ENCODE measurements at places on chromosomes 2 and 18.

DNA sequence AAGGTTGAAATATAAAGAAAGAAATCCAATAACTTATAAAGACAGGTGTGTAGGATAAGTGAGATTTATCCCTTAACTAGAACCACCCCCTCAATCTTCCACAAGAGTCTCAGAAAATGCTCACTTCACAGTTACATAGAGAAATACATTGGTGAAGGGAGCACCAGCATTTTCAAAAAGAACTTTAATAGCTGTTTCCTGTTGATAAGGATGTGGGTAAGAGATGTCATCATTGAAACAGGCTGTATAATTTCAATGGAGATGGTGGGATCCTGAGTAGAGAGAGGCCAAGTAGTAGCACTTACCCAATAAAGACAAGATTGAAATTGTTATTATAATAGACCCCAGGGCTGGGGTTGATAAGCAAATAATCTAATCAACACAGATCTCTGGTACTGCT lies 162.2 kb upstream of the TACR1 start:
- DNase-seq = no peak

DNA sequence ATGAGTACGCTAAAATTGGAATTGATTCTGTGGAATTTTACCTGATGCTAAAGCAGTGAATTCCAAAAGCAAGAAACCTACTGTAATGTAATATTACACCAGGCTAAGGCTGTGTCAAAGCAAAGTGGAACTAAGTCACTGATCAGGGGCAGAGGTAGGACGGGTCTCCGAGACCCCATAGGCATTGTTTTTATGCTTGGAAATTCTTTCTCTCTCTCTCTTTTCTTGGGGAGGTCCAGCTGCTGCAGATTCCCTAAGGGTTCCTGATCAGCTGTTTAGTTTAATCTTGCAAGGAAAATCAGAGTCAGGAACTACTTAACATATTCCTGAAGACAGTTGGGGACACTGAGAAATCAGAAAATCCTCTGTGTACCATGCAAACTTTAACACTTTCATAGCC lies 220.2 kb downstream of the SRBD1 start:
- DNase-seq = no peak

DNA sequence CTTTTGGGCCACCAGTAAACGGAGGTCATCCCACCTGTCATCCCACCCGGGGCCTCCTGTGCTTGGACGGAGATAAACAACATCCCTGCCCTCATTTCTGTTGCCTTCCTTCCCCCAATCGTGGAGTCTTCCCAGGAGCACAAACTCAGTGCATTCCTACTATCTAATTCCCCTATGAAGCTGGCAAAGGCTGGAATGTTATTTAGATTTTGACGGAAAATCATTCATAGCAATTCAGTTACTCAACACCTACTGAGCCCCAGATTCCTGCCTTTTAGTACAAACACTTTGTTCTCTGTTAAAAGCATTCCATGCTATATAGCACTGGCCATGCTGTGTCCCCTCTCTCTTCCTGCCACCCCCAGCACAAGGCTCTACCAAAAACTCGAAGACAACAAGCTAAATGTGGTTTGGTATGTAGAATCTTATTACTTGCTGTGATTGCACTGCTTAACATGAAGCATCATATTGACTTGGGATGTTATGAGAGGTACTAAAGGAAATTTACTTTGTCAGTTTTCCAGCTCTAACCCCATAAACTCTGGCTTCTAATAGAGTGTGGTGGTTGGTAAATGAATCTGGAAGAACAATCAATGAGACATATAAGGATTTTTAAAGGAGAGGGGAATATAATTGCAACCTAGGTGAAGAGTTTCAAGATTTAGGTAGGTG lies 32.3 kb upstream of the IMPA2 start:
- DNase-seq = no peak

DNA sequence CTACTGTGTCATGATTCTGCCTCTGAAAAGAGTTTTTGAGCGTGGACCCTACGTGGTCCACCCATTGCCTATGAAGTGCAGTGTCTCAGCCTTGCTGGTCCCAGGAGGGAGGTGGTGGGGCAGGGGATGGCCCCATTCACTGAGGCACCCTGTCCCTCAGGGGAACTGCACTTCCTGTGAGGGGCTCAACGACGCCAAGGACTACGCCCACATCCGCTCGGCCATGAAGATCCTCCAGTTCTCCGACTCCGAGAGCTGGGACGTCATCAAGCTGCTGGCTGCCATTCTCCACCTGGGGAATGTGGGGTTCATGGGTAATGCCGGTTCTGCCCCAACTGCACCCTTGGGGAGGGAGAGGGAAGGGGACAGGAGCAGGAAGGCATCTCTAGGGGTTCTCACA lies 42.5 kb downstream of the MYO7B start:
- DNase-seq = no peak

DNA sequence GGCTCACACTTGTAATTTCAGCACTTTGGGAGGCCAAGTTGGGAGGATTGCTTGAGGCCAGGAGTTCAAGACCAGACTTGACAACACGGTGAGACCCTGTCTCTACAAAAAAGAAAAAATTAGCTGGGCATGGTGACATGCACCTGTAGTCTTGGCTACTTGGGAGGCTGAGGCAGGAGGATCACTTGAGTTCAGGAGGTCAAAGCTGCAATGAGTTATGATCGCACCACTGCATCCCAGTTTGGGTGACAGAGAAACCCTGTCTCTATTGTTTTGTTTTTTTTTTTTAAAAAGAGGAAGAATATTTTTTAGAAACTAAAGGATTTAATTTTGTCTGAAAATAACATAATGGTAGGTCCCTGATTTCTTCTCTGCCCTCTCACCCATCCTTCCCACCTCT lies 79.4 kb upstream of the TMEM200C start:
- no peak for DNase-seq

GRCh38 chr18:75475228-75475627 lies 47.7 kb upstream of the SMIM21 start:
- DNase-seq = no peak

DNA sequence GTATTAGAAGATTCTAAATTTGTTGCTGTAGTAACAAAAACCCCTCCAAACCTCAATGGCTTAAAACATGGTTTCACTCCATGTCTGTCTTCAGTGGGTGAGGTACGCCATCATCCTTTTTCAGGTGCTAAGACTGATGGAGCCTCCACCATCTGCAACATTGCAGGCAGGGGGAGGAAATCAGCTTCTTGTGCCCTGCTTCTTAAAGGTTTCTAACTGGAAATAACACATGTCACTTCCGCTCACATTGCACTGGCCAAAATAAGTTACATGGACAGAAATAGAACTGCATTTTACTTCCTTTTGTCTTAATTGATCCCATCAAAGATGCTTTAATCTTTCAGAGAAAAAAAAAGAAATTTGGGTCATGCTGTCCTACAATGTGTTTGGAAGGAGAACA lies 94.1 kb downstream of the GALNT3 start:
- no peak for DNase-seq

DNA sequence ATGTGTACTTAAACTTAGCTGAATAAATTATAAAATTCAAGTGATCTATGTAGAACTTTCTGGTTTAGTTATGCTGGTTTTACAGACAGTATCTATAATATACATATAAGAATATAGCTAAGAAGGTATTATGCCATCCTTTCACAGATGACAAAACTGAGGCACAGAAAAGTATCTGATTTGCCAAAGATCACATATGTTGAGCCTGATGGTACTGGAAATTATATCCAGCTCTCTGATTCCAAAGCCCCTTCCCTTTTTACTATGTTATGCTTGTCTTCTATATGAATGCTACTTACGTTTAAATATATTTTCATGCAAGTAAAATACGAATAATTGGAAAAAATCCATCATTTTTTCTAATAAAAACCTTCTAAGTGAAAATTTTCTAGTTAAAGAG lies 1631.3 kb downstream of the DPP10 start:
- DNase-seq = no peak

DNA sequence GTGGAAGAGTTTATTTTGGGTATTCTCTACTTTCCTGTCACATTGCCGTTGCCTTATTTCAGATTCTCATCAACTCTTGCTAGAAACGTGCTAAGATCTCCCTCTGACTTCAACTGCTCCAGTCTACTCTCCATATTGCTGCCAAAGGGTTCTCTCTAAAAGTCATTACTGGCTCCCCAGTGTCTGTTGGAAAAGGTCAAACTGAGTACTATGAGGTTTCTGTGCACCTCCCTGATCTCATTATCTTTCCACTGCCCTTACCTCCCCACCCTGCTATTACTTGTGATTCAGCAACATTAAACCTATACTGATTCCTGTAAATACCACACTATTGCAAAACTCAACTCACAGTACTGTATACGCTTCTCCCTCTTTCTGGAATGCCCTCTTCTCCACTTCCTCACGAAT lies 1.9 kb upstream of the KRCC1 start:
- no peak for DNase-seq

DNA sequence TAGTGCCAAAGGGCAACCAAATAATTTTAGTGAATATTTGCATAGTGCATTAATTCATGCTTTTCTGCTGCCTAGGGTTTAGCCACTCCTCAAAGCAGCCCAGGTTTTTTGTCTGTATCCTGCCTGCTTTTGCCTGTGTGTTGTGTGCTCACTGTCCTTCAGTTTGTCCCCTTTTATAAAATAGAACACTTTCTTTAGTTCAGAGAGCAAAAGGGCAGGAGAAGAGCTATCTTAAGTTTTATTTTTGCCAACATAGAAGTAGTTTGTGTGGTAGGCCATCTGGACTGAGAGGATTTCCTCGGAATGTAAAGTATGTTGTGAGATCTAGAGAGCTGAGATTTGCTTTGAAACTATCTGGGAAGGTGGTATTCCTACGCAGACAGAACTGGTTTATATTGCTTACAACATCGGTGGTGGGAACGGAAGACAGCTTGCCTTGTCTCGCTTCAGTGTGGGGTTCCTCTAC lies 64.9 kb downstream of the EML4 start:
- DNase-seq = no peak

DNA sequence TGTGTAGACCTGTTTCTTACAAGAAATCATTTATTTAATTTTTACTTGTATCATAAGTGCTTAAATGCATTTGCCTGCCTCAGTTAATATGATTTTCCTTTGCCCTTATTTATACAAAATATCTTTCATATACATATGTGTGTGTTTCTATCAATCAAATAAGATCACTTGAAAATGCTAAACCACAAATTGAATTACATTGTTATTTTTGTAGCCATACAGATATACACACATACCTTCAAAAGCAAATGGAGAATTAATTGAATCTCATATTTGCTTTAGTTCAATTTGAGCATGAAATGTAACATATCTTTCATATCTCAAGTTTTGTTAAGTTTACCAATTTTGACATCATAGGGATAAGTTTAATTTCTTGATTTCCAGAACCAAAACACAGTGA lies 755.8 kb upstream of the PIK3C3 start:
- DNase-seq = no peak

DNA sequence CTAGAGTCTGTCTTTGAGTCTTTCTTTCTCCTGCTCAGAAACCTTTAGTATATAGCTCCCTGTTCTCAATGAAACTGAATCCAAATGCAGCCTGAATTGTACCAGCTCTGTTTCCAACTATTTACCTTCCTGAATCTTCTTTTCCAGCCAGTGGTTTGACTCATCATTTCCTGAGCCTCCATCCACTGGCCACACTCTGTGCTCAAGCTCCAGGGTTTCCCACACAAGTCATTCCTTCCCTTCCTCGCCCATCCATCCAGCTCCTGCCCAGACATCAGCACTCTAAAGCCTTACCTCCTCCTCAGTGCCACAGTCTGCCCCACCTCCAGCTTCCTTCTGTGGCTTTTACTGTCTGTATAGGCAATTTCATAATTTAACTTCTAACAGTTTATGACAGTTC lies 233.6 kb upstream of the RASGRP3 start:
- DNase-seq = no peak

DNA sequence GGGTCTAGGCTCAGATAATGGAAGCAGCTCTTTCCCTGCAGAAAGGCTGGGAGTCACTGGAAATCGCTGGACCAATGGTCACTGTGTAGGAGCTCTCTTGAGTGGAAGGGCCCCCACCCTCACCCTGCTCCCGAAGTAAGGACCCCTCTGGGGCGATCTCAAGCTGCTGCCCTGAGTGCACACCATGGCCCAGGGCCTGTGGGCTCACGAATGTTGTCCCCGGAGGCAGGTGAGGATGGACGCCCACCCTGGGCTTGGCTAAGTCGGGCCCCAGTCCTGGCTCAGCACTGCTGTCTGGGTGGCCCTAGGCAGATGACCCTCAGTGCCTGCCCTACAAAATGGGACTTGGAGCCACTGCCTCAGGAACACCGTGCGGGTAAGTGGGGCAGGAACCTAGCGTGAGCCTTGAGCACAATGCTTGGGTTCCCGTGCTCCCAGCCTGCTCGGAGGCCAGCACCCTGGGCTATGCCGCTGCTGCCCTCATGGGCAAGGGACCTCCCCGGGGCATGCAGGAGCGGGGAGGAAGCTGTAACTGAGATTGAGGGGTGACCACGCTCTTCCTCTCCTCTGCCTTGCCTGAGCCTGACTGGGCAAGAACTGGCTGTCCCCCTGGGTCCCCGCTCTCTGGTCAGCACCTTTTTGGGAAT lies 3.7 kb downstream of the D2HGDH start:
- DNase-seq = no peak

GRCh38 chr2:151237422-151238025 lies 24.1 kb downstream of the RBM43 start:
- DNase-seq = no peak

GRCh38 chr18:31554776-31555175 lies 36.9 kb upstream of the TTR start:
- no peak for DNase-seq

GRCh38 chr2:54619660-54620231 lies 103.7 kb upstream of the EML6 start:
- DNase-seq = no peak

DNA sequence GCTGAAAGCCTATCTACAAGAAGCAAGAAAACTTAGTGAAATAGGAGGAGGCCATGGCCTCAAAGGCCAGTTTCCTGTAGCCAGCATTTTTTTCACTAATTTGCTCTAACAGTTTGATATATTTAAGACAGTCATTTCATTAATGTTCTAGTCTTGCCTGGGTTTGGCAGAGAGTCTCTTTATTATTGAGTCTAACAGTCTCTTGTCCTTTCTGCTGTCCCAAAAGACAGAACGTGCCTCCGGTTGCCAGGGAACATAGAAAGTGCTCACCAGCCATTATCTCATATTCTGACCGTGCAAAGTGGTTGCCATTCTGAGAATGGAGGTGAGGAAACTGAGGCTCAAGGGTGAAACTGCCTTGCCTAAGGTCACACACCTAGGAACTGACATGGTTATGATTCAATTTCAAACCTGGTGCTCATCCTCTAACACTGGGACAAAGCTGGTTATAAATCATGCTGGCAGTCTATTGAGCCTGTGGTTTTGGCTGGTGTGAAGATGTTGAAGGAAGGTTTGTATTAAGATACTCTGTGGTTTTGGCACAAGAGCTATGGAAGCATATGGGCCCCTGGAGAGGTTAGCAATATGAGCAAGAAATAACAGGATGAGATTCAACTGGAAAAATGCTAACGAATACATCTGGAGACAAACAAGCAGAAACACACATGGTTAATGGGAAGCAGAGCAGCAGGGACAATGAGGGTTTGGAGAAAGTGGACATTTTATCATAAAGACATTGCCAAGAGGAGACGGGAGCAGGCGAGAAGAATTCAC lies 903.3 kb upstream of the KLHL29 start:
- no peak for DNase-seq

GRCh38 chr2:161237392-161238264 lies 70.6 kb upstream of the PSMD14 start:
- peak; percentile 89 for DNase-seq

Data from dorsolateral prefrontal cortex (tissue), 122 donors.